ENCODE measurements at places on chromosomes 7 and 10.

- DNase-seq, result no peak
These were observed 110.1 kb upstream of the KIF5B start for GRCh38 chr10:32166365-32166764.

- no peak for DNase-seq
These were observed 21.2 kb downstream of the OR9A2 start for GRCh38 chr7:143005632-143006260.

- no peak for DNase-seq
These were observed 67.4 kb downstream of the LANCL2 start for GRCh38 chr7:55432506-55432905.

DNA sequence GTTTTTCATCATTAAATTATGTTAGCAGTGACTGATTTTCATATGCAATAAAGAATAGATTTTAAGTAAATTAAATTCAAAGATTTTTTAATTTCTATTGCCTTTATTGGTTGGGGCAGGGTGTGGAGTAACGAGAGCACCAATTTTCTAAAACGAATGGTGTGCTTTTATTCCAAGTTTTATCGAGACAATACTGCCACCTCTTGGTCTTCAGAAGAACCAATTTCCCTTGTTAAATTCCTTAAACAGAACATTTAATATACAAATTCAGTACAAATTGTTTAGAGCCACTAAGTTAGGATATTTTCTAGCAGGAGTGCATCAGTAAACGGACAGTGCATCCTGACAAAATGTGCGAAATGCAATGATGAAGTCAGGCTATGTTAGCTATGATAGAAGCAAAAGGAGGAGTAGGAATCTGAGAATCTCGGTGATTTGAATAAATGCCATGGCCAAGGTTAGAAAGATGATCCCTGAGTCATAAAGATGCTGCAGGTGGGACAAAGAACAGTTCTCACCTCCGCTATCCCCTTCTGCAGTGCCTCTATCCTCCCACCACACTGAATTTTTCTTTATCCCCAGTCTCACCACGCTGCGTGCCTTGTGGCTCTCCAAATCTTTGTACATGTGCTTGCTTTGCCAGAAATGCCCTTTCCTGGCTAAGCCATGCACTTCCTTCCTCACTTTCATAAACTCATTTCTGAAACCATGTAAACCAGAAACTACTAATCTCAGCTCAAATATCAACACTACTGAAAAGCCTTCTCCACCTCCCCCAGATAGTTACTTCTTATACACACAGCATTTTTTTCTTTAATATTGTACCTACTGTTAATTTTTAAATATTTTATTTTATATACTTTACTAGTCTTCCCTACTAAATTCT lies 31.9 kb upstream of the AGBL3 start:
- no peak for DNase-seq
